Right renal cortex interstitium (tissue), 3 donors: ENCODE measurements at places on chromosomes 1 and 21. TPM values are rescaled to one million over a fixed set of nuclear protein-coding genes. Genes with fewer than 3 reads are reported as not detected.

SPATA46 gene
- polyA plus RNA-seq: 0.42 TPM

AKR7A3 gene
- polyA plus RNA-seq: 0.96 TPM

FMO4 gene
- 17.0 TPM for polyA plus RNA-seq

S100A1 gene
- polyA plus RNA-seq: 21.9 TPM

SLC19A1 gene
- 67.6 TPM for polyA plus RNA-seq

AVPR1B gene
- 0.69 TPM for polyA plus RNA-seq

GRCh38 chr21:25115021-25115420 lies 492.3 kb downstream of the MRPL39 start:
- no peak for DNase-seq

DNA sequence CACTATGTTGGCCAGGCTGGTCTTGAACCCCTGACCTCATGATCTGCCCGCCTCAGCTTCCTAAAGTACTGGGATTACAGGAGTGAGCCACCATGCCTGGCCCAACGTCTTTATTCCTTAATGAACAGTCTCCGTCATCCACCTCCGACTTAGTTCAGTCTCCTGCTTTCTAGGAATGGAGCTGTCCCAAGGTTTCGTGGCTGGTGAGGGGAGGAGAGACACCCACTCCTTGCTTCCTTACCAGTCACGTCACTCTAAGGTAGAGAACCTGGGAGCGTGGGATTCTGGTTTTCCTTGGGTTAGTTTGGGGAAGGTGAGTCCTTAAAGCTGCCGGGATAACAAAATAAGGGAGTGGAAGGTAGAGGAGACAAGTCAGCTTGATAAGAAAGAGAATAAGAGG lies 55.0 kb upstream of the ATP2B4 start:
- no peak for DNase-seq

DNA sequence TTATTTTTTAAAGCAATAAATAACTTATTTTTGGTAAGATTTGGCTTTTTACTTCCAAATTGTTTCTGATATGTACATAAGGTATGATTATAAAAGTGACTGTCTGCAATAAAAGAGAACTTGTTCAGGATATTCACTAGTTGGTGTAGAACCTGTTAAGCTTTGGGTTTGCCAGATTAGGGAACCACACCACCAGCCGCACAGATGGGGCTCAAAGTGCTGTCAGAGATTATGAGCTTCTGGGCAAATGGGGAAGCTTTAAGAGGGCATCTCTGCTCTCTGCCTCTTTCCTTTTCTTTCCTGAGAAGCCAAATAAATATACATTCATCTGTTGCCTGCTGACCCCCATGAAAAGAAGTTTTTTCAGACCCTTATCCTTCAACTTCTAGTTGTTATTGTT lies 25.4 kb downstream of the IVNS1ABP start:
- DNase-seq: no peak

- DNase-seq: no peak
Observed at GRCh38 chr1:153168686-153169085, 18.0 kb upstream of the SPRR2G start.

GRCh38 chr1:209767096-209767495 lies 11.2 kb downstream of the TRAF3IP3 start:
- DNase-seq: no peak

DNA sequence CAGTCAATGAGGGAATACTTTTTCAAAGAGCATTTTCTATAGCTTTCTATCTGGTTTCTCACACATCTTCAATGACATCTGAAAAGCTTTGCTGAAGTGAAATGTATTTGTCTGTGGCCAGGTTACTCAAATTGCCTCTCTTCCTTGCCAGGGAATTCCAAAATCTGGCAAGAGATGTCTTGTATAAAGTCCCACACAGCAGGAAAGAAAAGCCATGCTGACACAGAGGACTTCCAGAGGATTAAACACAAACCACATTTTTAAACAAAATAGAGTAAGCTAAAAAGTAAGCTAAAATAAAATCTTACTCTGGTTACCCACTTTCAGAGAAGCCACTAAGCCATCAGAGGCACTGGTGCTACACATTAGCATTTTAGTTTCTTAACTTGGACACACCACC lies 93.1 kb upstream of the BCAR3 start:
- no peak for DNase-seq

DNA sequence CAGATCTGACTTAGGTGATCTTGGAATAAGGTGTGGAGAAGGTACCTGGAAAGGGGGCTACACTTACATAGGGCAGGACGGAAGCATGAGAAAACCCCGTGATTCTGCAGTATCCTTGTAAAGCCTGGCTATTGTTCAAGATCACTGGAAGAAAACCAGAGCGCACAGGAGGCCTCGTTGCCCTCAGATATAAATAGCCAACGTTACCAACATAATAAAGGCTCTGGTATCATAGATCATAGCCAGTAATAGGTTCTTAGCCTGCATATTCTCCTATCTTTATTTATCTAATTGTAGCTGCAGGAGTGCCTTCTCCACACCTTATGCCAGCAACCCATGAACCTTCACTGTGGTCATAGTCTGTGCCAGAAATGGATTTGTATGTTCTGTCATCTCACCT lies 35.9 kb upstream of the MPZL1 start:
- no peak for DNase-seq

- no peak for DNase-seq
Observed at GRCh38 chr1:243246916-243247315, 8.2 kb downstream of the CEP170 start.

- no peak for DNase-seq
Observed at GRCh38 chr1:204463125-204464060, 31.2 kb downstream of the PIK3C2B start.

DNA sequence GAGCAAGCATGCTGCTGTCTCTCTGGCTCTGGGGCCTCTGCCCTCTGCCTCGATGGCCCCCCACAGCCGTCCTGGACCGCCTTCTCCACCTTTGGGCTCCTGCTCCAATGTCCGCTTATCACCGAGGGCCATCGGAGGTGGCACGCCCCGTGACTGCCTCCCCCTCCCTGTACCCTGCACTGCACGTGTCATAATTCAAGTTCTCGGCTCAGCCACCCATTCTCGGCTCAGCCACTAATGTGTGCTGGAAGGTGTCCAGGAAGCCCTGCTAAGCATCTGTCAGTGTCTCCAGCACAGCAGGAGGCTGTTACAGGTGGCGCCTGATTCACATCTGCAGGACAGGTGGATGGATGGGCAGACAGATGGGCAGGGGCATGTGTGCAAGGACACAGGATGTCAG lies 45.5 kb downstream of the TP73 start:
- no peak for DNase-seq

- no peak for DNase-seq
Observed at GRCh38 chr1:236535662-236536161, 11.9 kb downstream of the LGALS8 start.

- no peak for DNase-seq
Observed at GRCh38 chr21:19368944-19369343, 965.4 kb upstream of the TMPRSS15 start.

DNA sequence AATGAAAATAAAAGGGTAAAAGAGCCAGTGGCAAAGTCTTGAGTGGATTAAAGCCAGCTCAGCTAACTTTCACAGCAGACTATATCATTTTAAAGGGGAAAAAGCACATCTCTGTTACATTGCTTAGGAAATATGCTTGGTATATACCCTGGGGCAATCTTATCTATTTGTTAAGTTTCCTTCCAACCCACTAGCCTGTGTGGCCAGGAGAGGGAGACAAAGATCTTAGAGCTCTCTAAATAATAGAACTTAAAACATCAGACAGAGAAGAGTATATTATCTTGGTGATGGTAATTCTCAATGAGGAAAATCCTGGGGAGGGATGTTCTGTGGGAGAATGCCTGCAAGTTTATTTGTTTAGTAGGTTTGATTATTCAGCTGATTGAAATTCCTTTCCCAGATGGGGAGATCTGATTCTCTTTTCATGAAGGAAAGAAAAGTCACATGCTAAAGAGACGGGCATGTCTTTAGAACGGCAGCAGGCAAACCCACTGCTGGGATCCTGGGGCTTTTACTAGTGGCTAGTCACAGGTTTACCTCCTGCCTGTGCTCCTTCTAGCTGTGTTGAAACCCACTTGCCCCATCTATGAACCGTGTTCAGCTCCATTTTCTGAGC lies 3.6 kb downstream of the KCNE2 start:
- DNase-seq: no peak

GRCh38 chr1:159228554-159228953 lies 23.9 kb downstream of the ACKR1 start:
- no peak for DNase-seq

DNA sequence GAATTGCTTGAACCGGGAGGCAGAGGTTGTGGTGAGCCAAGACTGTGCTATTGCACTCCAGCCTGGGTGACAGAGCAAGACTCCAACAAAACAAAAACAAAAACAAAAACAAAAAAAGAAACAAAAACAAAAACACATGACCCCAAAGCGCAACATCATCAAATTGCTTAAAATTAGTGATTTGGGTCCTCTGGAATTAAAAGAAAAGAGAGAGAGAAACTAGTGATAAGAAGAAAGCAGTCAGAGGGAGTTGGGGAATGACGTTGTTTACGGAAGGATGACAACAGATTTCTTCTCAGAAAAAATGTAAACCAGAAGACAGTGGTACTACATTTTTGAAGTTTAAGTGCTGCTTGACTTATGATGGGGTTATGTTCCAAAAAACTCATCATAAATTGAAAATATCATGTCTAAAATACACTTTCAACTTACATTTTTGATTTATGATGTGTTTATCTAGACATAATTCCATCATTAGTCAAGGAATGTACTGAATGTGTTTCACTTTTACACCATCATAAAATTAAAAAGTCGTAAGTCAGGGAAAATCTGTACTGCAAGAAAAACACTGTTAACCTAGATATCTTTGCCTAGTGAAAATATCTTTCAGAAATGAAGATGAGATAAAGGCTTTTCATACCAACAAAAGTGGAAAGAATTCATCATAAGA lies 88.0 kb downstream of the MT1HL1 start:
- DNase-seq: no peak

DNA sequence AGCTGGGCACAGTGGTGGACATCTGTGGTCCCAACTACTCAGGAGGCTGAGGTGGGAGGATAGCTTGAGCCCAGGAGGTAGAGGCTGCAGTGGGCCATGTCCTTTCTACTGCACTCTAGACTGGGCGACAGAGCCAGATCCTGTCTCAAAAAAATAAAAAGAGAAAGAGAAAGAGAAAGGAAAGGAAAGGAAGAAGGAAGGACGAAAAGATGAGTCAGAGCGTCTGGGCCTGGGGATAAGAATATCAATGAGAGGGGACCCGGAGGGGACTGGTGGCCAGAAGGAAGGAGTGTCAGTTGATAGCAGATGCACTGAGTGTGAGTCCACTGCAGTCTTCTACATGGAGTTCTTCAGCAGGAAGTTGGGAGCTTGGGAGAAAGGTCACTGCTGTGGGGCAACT lies 75.6 kb downstream of the SYT6 start:
- DNase-seq: no peak

- no peak for DNase-seq
Observed at GRCh38 chr21:46255166-46255565, 26.6 kb upstream of the LSS start.

DNA sequence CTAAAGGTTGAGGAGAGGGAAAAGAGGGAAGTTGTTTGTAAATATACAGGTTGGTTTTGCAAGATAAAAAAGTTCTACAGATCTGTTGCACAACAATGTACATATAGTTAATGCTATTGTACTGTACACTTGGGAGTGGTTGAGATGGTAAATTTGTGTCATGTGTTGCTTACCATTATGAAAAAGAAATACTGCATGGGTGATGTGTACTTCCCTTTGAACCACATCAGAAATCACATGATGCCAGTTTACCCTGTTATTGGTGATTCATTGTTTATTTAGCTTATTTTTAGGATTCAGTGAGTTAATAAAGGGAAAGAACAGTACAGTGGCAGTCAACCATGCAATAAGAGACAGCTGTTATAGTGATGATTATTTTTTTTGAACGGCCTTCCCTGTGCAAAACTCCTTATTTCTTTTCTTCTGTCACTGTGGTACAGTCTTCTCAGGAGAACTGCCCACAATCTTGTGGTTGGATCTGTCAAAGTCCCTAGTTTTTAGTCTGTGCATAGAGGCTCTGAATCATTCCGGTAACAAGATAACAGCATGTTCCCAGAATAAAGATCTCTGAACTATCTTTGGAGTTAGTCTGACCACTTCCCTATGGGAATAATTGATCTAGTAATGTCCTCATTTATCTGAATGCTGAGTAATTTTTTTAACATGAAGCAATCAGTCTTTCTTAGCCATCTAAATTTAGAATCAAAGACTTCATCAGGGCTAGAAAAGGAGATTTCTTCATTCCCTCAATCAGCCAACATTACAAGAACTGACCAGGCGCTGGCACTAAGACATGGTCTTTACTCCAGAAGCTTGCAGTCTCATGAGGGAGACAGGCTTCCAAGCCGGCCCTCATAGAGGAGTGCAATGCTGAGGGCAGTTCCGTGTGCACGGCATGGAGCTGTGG lies 84.2 kb downstream of the SH3GLB1 start:
- no peak for DNase-seq

DNA sequence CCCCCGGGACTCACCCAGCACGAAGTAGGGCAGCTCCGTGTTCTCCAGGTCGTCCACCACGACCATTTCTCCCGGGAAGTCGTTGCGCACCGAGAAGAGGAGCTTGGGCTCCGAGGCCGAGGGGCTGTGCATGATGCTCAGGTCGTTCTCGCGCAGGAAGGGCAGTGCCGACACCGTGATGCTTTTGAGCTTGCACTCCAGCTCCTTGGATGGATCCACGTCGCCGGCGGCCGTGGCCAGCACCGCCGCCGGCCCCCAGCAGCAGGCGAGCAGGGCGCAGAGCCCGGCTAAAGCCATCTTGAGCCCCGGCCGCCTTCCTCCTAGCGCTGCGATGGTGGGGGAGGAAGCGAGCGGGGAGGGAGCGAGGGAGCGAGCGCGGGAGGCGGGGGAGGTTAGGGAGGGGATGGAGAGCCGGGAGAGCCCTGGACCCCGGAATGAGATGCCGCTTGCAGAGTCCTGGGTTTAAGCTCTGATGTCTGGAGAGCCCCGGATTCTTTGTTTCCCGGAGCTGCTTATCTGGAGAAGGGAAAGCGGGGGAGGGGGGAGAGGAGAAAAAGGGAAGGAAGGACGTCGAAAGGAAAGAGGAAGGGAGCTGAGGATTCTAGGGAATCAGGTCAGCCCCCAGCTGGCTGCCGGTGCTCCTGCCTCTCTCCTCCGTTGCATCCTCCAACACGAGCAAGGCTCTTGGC lies at the start of gene ASTN1:
Gene ASTN1 (minus strand): TSS at position 333 of the 689 bp plus-strand sequence. CDS start 36 bp downstream, at position 297.
- DNase-seq: no peak

DNA sequence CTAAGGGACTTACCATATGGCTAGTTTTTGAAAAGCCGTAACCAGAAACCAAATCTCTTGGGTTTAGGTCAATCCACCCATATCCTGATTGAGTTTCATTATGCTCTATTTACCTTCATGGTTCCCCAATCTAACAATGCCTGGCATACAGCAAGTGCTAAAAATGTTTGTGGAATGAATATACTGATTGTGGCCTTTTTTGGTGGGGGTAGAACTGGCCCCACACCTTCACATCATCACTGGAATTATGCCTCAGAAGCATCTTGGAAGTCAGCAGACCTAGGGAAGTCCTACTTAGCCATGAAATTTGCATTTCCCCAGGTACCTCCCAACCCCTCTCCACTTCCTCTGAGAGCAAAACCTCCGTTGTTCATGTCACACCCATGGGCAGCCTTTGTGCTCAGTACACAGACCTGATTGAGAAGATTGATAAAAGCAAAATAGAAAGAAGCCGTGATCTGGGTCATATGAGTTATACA lies 17.8 kb upstream of the SLAMF1 start:
- no peak for DNase-seq
